Mesothelial cell of epicardium (in vitro differentiated cells): ENCODE measurements at places on chromosomes 12 and 14.

- DNase-seq: no peak
- no peaks in the 10 kb centered on the region for H3K27me3 ChIP-seq
- H3K27ac ChIP-seq: no peak overlapping the region
- no peak overlapping the region for H3K4me3 ChIP-seq
- H3K4me1 ChIP-seq: peaks cover under 1% of the 10 kb centered on the region
Observed at GRCh38 chr14:102610968-102611811, 18.7 kb downstream of the RCOR1 start.

- H3K27ac ChIP-seq: no peak overlapping the region
- peaks cover 29% of the 10 kb centered on the region for H3K4me1 ChIP-seq
- no peak for DNase-seq
- no peak overlapping the region for H3K4me3 ChIP-seq
- H3K27me3 ChIP-seq: no peaks in the 10 kb centered on the region
Observed at GRCh38 chr12:90485560-90485959, 469.4 kb downstream of the CCER1 start.

DNA sequence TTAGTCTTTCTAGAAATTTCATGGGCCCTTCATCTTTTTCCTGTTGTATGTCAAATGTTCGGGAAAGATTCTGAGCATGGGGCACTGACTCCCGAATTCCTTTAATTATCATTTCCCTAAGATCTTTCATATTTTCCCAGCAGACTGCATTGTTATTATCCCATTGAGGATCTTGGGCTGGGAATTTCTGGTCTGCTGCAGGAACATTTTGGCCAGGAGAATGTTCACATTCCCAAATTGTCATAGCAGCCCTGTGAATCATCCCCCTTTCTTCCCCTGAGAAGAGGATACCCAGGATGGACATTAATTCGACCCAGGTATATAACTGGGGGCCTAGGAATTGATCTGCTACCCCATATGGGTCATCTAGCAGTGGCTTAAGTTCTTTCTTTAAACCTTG is 112.5 kb downstream of the RIN3 start:
- H3K27me3 ChIP-seq: no peaks in the 10 kb centered on the region
- H3K36me3 ChIP-seq: peaks cover 42% of the 10 kb centered on the region
- no peak overlapping the region for H3K4me3 ChIP-seq
- DNase-seq: no peak

- DNase-seq: no peak
- H3K36me3 ChIP-seq: no peaks in the 10 kb centered on the region
- H3K4me1 ChIP-seq: no peaks in the 10 kb centered on the region
- peaks cover 45% of the 10 kb centered on the region for H3K27me3 ChIP-seq
- H3K27ac ChIP-seq: no peak overlapping the region
Observed at GRCh38 chr12:94280063-94280462, 131.7 kb downstream of the PLXNC1 start.

DNA sequence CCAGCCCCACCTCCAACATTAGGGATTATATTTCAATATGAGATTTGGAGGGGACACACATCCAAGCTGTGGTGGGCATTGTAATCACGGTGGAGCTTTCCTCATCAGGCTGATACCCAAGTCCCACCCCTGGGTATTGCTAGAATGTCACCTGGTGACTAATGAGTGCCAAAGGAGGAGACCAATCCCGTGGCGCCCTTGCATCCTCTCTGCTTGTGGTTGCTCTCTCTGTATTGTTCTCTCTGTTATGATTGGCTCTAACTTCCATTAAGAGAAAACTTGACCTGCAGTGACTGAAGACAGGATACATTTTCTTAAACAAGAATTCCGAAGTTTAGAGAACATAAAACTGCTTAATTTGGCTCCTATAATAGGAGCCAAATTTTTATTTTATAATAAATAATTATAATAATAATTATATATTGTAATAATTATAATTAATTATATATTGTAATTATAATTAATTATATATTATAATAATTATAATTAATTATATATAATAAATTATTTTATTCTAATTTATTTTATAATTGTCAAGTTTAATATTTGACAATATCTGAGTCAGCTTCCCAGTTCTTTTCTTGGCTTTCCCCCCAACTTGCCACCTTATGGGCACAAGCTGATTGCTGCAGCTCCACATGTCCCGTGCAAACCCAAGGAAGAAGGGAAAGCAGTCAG is 420.1 kb downstream of the DIO2 start:
- H3K4me3 ChIP-seq: no peak overlapping the region
- H3K36me3 ChIP-seq: peaks cover 7% of the 10 kb centered on the region
- H3K27me3 ChIP-seq: peaks cover 31% of the 10 kb centered on the region
- no peak overlapping the region for H3K27ac ChIP-seq
- no peak for DNase-seq

- H3K27ac ChIP-seq: no peak overlapping the region
- DNase-seq: no peak
Observed at GRCh38 chr14:43362586-43362985, 1144.5 kb downstream of the FSCB start.
